Stimulated activated CD4-positive, alpha-beta T cell treated with anti-CD3 and anti-CD28 coated beads, Interleukin-4, amount 100 ng/mL, for 24 hours (primary cell): ENCODE measurements at places on chromosomes 1 and 21.

GRCh38 chr1:3450983-3451382 lies 3.5 kb upstream of the ARHGEF16 start:
- no peak for DNase-seq

- DNase-seq: no peak
Observed at GRCh38 chr1:200934676-200935245, 40.1 kb downstream of the INAVA start.

GRCh38 chr1:177307771-177308170 lies 137.0 kb downstream of the BRINP2 start:
- no peak for DNase-seq

- DNase-seq: peak; percentile 36
Observed at GRCh38 chr1:58739856-58740466, 40.1 kb upstream of the MYSM1 start.

DNA sequence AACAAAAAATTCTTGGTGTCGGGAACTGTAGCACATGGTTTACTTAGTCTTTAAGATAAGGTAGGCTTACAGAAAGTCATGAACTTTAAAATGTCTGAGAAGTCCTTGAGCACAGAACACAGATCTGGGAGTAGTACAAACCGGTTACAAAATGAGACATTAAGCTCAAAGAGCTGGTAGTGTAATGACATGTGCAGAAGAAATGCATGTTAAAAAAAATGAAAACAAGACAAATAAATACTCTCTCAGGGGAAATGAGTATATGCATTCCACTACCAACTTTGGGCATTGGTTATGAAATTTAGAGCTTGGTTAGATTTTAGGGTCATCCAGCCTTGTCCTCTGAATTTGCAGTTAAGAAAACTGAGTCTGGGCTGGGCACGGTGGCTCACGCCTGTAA lies 91.5 kb upstream of the F3 start:
- no peak for DNase-seq

DNA sequence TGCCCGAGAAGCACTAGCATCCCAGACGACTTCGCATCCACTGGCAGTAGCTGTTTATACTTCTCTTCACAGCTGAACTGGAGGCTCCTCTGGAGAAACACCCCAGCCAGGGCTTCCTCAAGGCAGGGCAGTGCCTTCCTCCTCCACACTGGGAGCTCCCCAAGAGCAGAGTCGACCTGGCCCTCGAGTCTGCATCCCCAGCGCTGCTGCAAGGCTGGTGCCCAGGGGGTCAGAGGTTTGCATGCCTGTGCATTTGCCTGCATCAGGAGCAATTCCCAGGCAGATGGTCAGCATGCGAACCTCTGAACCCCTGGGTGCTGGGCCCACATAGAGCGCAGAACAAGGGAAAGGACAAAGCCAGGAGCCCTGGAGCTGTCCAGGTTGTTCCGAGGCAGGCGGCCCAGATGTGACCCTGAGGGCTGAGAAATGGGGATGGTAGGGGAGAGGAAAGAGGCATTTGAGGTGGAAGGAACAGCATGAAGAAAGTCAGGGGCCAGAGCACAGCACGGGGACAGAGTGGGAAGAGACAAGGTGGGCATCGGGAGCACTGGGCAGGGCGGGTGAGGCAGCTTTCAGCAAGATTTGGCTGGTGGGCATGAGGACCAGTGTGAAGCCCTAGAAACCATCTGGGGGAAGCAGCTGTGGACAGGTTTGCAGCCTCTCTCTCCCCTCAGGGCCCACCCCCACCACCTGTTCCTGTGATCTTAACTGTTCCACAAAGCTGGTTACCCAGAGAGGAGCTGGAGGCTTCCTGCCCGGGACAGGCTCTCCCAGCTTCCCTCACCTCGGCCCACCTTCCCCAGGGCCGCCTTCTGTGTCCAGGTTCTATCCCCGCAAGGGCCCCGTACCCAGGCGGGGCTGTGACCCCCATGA lies 6.4 kb upstream of the S100A8 start:
- no peak for DNase-seq

DNA sequence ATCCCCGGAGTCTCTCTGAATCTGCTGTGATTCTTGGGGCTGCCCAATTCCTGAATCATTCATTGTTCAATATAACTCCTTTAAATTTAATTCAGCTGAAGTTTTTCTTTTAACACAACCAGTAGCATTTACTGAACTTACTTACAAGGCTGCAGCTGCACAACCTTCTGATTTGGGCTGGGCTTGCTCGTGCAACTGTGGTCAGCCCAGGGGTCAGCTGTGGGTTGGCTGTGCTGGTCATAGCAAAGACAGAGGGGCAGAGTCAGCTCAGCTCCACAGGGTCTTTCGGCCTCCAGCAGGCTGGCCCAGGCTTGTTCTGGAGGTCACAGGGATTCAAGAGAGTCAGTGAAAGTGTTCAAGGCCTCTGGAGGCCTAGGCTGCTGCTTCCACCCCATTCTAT lies 186.1 kb downstream of the MATN1 start:
- no peak for DNase-seq

DNA sequence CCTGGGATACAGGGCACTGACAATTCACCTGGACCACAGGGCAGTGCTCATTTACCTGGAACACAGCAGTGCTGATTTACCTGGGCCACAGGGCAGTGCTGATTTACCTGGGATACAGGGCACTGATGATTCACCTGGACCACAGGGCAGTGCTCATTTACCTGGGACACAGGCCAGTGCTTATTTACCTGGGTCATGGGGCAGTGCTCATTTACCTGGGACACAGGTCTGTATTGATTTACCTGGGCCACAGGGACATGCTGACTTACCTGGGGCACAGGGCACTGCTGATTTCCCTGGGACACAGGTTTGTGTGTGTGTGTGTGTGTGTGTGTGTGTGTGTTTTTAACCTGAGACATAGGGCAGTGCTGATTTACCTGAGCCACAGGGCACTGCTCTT lies 261.7 kb downstream of the MATN1 start:
- DNase-seq: no peak

DNA sequence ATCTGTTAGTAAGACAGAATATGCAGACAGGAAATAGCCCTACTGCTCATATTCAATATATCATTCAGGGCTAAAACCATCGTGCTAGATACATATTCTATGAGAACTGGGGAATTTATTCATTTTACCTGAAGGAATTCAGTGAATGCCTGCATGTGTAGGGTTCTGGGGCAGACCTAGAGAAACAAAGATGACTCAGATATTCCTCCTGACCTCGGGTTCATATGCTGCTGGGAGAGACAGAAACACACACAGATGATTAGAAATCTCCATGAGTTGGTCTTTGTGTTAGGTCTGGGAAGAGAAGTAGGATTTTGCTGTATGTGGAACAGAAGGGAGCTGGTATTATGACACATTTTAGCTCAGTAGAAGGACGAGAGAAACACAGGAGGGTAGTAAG lies 176.5 kb upstream of the ST6GALNAC5 start:
- no peak for DNase-seq

- DNase-seq: no peak
Observed at GRCh38 chr1:9595156-9595967, 6.7 kb downstream of the TMEM201 start.

DNA sequence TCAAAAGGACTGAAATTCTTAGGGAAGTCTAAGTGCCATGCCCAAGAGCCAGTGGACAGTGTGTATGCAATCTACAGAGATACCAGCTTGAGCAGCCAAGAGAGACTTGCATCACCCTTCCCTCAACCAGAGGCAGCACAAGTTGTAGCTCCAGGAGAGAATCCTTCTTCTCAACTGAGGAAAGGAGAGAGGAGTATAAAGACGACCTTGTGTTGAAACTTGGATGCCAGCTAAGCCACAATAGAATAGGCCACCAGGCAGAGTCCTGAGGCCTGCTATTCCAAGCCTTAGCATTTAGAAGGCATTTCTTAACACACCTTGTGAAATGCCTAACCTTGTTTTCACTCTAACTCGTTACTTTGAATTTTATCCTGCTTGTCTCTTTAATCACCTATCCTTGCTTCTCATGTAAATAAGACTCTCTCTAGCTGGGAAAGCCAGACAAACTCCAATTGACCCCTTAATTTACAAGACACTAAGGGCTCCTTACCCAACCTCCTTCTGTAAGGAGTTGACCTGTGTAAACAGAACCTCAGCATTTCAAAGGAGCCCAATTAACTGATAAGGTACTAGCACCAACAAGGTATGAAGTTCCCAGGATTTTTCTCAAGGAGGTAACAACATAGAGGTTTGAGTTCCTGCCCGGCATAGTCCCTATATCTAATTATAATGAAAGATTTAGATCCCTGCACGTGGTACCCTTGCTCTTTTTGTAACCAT lies 738.8 kb downstream of the AMY1C start:
- no peak for DNase-seq

- DNase-seq: no peak
Observed at GRCh38 chr1:29991025-29991424, 732.4 kb downstream of the MATN1 start.

DNA sequence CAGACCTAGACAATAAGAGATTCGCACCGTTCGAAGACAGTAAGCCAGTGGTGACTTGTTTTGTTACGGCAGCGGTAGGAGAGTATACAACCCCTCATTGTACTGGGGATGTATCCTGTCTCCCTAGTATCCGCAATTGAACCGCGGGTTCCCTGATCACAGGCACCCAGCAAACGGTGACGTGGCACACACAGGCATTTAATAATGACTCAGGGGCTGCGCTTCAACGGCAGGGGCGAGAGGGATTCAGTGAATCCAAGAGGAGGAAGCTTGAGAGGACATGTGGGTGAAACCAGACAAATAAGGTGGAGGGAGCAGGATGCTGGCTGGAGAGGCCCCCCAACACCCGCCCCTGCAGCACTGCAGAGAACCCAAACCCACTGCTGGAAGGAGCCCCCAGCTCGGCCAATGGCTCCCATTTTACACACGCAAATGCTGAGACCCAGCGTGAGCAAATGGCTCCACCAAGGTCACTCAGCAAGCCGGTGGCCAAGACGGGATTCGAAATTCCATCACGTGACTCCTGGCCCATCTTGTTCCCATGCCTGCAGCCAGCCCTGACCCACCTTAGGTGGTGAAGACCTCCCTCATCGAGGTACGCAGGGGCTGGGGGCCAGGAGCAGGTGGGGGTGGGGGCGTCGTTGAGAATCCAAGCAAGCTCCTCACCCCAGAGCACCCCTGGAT lies 149.9 kb downstream of the SYF2 start:
- DNase-seq: no peak

DNA sequence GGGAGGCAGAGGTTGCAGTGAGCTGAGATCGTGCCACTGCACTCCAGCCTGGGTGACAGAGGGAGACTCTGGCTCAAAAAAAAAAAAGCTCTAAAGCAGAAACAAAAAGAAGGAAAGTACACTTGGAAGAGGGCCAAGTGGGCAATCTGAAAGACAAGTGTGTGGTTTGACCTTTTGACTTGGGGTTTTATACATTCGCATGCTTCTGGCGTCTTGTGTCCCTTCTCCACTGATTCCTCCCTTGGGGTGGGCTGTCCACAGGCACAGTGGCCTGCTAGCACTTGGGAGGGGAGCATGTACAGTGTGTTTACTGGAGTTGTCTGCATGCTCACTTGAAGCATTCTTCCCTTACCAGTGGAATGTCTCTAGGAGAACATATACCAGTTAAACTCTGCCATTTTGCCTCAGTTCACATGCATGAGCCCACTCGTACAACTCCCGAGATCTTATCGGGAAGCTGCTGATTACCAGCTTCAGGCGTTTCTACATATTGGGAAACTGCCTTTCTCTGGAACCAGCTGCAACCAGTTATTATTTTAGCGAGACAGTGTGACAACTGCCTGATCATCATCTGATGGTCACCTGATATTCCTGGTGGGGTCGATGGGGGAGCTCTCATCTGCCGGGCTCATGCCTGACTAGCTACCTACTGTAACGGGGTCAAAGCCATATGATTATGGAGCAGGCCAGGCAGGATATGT lies 113.5 kb upstream of the ZNF678 start:
- DNase-seq: no peak

- no peak for DNase-seq
Observed at GRCh38 chr1:13663969-13664368, 36.0 kb upstream of the PRDM2 start.

GRCh38 chr21:14454016-14455009 lies 71.4 kb upstream of the HSPA13 start:
- DNase-seq: no peak

DNA sequence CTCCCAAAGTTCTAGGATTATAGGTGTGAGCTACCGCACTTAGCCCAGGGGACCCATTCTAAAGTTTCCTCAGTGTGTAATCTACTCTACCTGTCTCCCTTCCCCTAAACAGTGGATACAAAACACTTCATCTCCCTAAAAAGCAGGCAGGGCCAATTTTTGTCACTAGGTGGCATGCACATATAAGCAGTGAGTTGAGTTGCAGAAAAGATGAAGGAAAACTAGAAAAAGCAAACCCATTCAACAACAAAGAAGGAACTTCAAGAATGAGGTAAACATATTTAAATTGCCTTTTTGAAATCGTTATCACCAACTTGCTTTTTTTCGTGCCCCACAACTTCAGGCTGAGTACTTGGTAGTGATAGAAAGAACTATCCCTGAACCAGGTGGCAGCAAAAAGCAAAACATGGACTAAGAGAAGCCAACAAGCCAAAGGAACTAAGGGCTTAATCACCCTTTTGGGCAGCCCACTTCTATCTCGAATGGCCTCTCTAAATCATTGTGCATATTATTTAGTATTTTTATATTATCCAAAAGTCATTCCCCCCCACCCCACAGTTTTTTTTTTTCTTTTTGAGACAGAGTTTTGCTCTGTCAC lies 19.7 kb upstream of the ALDH9A1 start:
- DNase-seq: peak; percentile 18

GRCh38 chr1:83511146-83511726 lies 487.7 kb downstream of the TTLL7 start:
- no peak for DNase-seq

- DNase-seq: peak; percentile 2
Observed at GRCh38 chr21:45294509-45295291, 7.0 kb upstream of the POFUT2 start.

DNA sequence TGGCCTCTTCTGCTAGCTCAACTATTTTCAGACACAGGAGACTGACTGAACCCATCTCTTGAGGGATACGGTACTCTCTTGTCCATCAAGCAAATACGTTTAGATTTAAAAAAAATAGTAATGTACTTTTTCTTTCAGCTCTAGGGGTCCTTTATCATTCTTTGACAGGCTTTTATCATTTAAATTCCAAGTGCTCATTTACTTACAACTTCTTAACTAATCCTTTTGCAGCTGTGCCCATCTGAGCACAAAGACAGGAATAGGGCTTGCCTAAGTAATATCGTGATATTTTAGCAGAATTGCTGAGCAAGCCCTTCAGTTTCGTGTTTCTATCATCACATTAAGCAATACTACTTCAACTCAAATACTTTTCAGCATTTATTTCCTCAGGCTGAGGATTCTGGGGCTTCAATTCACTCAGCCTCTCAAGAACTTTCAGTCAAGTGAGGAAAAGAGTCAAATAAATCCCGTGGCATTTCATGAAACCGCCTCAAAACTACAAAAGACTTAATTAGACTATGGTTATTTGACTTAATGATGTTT lies 317.6 kb downstream of the BACH1 start:
- DNase-seq: no peak

GRCh38 chr1:150973258-150973835 lies 1.3 kb downstream of the CERS2 start:
- DNase-seq: no peak

GRCh38 chr1:156862584-156862983 lies 1.9 kb downstream of the NTRK1 start:
- DNase-seq: no peak

GRCh38 chr1:217585577-217585976 lies 45.3 kb downstream of the GPATCH2 start:
- no peak for DNase-seq
